Aorta (tissue), 5 donors: ENCODE measurements at places on chromosomes 12 and 14. TPM values are rescaled to one million over a fixed set of nuclear protein-coding genes. Genes with fewer than 3 reads are reported as not detected.
A peak's percentile ranks its signal among the peaks of the same experiment; 100 is the strongest.

DNA sequence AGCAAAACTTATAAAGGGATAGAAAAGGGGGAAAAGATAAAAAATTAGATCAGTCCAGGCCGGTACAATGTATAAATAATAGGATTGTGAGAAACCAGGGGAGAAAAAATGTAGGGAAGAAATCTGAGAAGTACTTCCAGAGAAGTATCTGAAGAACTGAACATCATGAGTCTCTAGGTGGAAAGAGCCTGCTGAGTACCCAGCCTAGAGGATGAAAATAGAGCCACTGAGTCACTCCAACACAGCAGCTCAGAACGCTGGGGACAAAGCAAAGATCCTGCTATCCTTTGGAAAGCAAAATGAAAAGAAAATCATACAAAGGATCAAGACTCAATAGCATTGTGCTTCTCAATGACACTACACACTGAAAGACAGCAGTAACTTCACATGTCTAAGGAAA lies 138.0 kb downstream of the ANO6 start:
- DNase-seq = no peak

Gene FAM90A1
- 0.27 TPM for total RNA-seq

DNA sequence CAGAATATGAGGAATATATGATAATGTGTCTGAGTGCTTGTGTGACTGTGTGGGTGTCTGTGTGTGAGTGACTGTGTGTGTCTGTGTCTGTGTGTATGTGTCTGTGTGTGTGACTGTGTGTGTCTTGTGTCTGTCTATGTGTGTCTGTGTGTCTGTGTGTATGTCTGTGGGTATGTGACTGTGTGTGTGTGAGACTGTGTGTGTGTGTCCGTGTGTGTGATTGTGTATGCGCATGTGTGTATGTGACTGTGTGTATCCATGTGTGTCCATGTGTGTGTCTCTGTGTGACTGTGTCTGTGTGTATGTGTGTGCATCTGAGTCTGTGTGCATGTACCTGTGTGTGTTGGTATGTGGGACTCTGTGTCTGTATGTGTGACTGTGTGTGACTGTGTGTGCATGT lies 1361.2 kb upstream of the TMEM132C start:
- no peak for DNase-seq

Gene TAS2R42
- not detected for total RNA-seq

DNA sequence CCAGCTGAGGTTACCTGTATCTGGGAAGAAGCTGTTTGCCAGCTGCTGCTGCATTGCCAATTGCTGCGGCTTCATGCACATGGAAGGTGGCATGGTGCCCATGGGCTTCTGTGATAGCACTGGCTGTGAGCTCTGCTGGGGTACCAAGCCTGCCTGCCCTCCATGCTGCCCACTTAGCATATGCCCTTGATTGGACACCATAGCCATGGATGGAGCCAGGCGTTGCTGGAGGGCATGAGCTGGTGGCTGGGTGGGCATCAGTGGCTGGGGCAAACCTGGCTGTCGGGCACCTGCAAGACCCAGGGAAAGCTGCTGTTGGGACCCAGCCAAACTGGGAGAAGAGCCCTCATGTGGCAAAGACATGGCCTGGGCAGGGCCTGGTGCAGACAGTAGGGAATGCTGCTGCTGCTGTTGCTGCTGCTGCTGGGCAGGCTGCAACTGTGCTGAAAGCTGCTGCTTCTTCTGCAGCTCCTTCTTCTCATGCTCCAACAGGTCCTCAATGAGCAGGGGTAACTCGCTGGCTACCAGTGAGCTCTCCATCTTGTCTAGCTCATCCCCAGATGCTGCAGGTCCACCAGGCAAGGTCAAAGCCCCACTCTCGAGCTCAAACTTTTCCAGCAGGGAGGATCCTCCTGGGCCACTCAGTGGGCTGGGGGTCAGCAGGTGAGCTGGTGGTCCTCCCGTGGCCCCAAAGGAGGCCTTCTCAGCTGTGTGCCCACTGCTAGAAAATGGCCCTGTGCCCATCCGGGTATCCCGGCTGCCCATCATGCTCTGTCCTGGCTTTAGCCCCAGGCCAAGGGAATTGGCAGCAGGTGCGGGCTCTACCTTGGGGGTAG lies 18.8 kb upstream of the PRKAG1 start:
- peak; percentile 39 for DNase-seq

DNA sequence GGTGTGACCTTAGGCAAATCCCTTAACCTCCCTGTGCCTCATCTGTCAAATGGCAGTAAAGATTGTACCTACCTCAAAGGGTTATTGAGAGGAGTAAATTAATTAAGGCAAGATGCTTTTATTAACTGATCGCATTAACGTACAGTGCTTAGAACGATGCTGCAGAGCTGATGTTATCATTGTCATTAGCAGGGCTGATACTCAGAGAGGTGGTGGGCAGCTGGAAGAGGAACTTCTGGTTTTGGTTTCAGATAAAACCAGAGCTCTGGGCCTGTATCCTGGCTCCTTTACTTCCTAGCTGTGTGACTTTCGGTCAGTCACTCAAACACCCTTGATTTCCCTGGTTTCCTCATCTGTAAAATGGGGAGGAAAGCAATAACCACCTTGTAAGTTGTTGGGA lies 55.1 kb downstream of the CALM1 start:
- no peak for DNase-seq
